ENCODE measurements at places on chromosomes 6 and 20. TPM values are rescaled to one million over a fixed set of nuclear protein-coding genes. Genes with fewer than 3 reads are reported as not detected.

The TGM2 gene
- total RNA-seq: 354 TPM

The GLP1R gene
- total RNA-seq: not detected

The RAB44 gene
- total RNA-seq: 0.02 TPM

The ZNF337 gene
- total RNA-seq: 17.9 TPM

The CRISP2 gene
- total RNA-seq: not detected

The MYLK2 gene
- total RNA-seq: 0.88 TPM

The OPN5 gene
- not detected for total RNA-seq

The CITED2 gene
- 18.4 TPM for total RNA-seq

The GGTLC1 gene
- not detected for total RNA-seq

The ACTL10 gene
- 0.05 TPM for total RNA-seq

Measured in A549 treated with DMSO at 1 μM for 4 hours (cell line).